AG20443 (cell line): ENCODE measurements at places on chromosomes 13 and 19.
A peak's percentile ranks its signal among the peaks of the same experiment; 100 is the strongest.

- DNase-seq = no peak
These were observed 596.5 kb upstream of the KLF12 start for GRCh38 chr13:74730556-74731331.

DNA sequence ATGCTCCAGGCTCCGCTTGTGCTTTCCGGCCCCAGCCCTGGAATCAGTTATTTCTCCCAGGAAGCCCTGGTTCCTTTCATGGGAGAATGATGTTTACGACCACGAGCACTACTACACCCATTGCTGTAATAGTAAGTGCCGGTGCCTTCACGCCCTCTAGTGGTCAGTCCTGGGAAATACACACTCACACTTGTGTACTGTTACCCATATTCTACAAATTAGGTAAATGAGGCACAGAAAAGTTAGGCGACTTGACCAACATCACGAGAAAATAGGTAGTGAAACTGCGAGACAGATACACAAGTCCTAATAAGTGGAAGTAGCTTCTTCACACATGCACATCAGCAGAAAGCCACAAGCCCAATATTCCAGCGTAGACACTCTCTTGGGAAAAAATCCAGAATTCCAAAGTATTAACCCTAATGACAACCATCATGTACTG lies 21.7 kb downstream of the CEACAM21 start:
- peak; percentile 82 for DNase-seq

DNA sequence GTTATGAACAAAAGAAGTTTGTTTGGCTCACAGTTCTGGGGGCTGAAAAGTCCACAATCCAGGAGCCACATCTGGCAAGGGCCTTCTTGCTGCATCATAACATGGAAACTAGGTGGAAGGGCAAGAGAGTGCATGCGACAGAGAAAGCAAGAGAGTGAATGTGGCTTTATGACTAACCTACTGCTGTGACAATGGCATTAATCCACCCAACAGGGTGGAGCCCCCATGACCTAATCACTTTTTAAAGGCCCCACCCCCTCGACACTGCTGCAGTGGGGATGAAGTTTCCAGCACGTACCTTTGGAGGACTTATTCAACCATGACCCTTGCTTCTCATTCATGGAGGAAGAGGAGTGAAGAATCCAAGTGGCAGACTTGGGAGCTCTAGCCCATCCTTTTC lies 30.0 kb upstream of the RFXAP start:
- no peak for DNase-seq

GRCh38 chr19:49889687-49890348 lies 6.9 kb downstream of the IL4I1 start:
- DNase-seq = peak; percentile 83

DNA sequence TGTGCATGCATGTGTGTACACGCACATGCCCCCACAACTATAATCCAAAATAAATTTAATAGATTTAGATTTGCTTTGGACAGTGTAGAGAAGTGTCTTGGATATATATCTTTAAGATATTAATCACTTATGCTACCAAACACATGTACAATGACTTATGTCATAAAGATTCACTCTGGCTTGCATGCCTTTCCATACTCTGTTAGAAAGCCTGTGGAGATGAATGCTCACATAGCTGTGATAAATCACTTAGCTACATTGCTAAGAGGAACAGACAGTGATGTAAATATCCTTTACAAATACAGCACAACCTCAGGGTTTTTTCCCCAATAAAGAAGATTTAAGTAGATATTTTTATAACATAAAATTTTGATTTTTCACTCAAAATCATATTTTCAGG lies 2484.8 kb upstream of the PCDH20 start:
- DNase-seq = no peak

GRCh38 chr13:28204043-28204442 lies 65.7 kb downstream of the PAN3 start:
- no peak for DNase-seq

GRCh38 chr19:1409204-1410005 lies 2.0 kb downstream of the DAZAP1 start:
- DNase-seq = no peak

- DNase-seq = no peak
These were observed 115.8 kb upstream of the SERP2 start for GRCh38 chr13:44257796-44258195.

GRCh38 chr13:69947582-69947981 lies 160.0 kb upstream of the ATXN8OS start:
- no peak for DNase-seq

DNA sequence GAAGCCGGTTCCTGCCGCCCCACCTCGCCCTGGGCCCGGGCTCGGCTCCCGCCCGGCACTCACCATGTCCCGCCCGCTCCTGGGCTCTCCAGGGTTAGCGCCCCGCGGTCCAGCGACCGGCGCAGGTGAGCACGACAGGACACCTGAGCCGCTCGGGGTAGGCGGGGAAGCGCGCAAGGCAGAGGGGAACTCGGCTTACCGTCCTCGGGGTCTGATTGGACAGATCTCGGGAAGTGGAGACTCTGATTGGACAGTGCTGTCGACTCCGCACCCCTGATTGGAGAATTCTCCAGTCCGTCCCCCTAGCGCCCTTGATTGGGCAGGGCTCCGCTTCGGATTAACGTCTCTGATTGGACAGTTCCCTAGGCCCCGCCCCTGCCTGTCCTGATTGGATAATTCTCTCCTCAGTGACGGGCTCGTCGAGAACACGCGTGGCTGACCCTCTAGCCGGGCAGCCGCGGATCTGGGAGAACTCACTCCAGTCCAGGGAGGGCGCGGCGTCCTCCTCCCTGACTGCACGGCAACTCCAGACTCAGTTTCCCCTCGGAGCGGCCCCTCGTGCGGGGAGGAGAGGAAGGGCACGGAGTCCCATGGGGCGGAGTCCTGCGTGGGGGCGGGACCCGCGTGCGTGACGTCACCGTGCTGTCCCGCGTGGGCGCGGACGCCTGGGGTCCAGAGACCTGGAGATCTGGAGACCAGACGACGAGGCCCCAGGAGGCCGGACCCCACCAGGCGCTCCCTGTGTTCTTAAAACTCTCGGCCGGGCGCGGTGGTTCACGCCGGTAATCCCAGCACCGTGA lies at the start of gene ZNF77:
ZNF77 (minus strand) TSS at position 197 of the 800 bp plus-strand sequence; CDS start at position 66, 131 bp downstream.
- DNase-seq = peak; percentile 100

- DNase-seq = no peak
These were observed 166.8 kb downstream of the PDS5B start for GRCh38 chr13:32752997-32753606.

DNA sequence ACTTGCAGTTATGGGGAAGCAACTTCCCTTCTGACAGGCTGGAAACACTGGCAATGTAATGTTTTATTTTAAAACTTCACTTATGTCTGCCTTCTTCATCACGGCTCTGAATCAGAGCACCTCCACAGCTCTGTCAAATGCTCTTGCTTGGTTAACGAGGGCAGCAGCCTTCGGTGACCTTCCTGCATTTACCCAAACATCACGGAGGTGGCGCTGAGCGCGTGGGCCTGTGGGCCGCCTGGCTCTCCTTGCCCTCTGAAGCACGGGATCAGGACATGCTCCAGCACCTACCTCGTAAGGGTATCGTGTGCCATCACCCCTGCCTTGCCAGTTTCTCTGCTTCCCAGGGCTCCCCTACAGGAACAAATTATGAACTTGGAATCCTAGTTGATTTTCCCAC lies 310.0 kb downstream of the TEX29 start:
- DNase-seq = no peak
